Activated CD8-positive, alpha-beta memory T cell treated with anti-CD3 and anti-CD28 coated beads, Interleukin-2, amount 10 ng/mL, durations not matched to agents 7 days and 5 days (primary cell): ENCODE measurements at places on chromosomes 2 and 18. TPM values are rescaled to one million over a fixed set of nuclear protein-coding genes. Genes with fewer than 3 reads are reported as not detected.

Gene FOXI3
- total RNA-seq = not detected

Gene ITGA6
- 2.2 TPM for total RNA-seq

Gene ASPRV1
- total RNA-seq = 1.8 TPM

Gene RAB6D
- not detected for total RNA-seq

Gene DOK1
- total RNA-seq = 47.1 TPM

- H3K4me3 ChIP-seq = no peak overlapping the region
- no peaks in the 10 kb centered on the region for H3K36me3 ChIP-seq
- DNase-seq = no peak
Observed at GRCh38 chr2:41194230-41194629, 742.3 kb upstream of the SLC8A1 start.

GRCh38 chr2:203835892-203836800 is 31.4 kb upstream of the CTLA4 start:
- peaks cover 2% of the 10 kb centered on the region for H3K36me3 ChIP-seq
- peaks cover 13% of the 10 kb centered on the region for H3K4me1 ChIP-seq
- peaks cover 3% of the 10 kb centered on the region for H3K27me3 ChIP-seq
- no peak for DNase-seq

DNA sequence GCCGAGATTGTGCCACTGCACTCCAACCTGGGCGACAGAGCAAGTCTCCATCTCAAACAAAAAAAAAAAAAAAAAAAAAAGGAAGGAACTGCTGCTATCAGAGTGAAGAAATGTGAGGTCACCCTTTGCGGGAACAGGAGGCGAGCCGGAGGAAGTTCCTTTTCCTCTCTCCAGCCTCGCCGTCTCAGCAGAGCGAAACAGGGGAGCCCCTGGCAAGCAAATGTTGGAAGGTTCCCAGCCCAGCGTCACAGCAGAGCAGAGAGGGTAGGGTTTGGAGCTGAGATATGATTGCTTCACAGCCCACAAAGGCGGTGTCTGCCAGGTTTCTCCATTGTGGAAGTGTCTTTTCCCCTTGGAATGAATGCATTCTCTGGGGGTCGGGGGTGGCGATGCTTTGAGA is 28.5 kb downstream of the SLC20A1 start:
- no peak for DNase-seq
- peaks cover 7% of the 10 kb centered on the region for H3K27me3 ChIP-seq
- no peak overlapping the region for H3K4me3 ChIP-seq
- no peak overlapping the region for H3K27ac ChIP-seq
